Vagina (tissue), 2 donors: ENCODE measurements at places on chromosomes 4 and X. TPM values are rescaled to one million over a fixed set of nuclear protein-coding genes. Genes with fewer than 3 reads are reported as not detected.

Gene CCDC110
- total RNA-seq = 1.2 TPM

DNA sequence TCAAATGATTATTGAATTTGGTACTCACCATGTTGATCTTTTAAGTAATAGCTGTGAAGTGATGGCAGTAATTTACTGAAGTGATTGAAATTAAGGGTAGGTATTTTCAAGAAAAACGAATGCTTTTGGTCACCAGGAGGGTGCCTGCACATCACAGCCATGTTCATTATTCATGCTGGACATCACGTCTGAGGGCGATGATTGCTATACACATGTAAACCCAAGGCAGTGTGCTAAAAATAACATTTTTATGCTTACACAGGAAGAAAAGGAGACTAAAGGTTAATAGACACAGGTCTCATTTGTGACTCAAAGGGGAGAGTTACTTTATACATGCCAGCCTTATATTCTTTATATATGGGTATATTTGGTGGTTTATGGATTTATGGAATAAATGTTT, 1146.0 kb downstream of the NLGN4X start:
- DNase-seq = no peak

DNA sequence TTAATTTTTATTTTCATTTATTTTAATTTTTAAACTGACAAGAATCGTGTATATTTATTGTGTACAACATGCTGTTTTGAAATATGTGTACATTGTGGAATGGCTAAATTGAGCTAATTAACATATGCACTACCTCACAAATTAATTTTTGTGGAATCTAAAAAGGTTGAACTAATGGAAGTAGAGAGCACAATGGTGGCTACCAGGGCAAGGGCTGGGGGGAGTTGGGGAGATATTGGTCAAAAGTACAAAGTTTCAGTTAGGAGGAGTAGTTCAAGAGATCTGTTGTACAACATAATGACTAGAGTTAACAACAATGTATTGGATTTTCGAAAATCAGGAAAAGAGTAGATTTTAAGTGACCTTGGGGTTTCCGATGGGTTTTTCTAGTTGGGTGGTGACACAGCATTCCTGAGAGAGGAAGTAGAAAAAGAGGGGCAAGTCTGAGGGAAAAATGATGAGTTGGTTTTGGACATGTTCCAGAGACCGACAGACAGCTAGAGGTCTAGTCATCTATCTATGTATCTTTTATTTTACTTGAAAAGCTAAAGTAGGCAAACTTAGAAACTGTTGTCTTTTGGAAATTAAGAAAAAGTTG, 23.2 kb downstream of the APOO start:
- DNase-seq = no peak

- DNase-seq = peak; percentile 37
These were observed 645 bp downstream of the APLN start for GRCh38 chrX:129653971-129654651.

- no peak for DNase-seq
These were observed 105.6 kb downstream of the NEUROG2 start for GRCh38 chr4:112410364-112410763.

GRCh38 chr4:44684648-44685047, 6.4 kb downstream of the GUF1 start:
- DNase-seq = no peak

GRCh38 chr4:11408233-11408967, 20.3 kb downstream of the HS3ST1 start:
- no peak for DNase-seq
